Activated T-cell treated with anti-CD3 and anti-CD28 coated beads for 1 hour (primary cell): ENCODE measurements at places on chromosomes 7 and 10.

- no peak for DNase-seq
Observed at GRCh38 chr10:8910314-8910713, 855.8 kb downstream of the GATA3 start.

GRCh38 chr7:22653951-22654350 lies 73.0 kb upstream of the IL6 start:
- no peak for DNase-seq

- no peak for DNase-seq
Observed at GRCh38 chr7:23285657-23286646, 13.2 kb upstream of the MALSU1 start.

- no peak for DNase-seq
Observed at GRCh38 chr7:116952635-116953371, 498 bp upstream of the ST7 start.

DNA sequence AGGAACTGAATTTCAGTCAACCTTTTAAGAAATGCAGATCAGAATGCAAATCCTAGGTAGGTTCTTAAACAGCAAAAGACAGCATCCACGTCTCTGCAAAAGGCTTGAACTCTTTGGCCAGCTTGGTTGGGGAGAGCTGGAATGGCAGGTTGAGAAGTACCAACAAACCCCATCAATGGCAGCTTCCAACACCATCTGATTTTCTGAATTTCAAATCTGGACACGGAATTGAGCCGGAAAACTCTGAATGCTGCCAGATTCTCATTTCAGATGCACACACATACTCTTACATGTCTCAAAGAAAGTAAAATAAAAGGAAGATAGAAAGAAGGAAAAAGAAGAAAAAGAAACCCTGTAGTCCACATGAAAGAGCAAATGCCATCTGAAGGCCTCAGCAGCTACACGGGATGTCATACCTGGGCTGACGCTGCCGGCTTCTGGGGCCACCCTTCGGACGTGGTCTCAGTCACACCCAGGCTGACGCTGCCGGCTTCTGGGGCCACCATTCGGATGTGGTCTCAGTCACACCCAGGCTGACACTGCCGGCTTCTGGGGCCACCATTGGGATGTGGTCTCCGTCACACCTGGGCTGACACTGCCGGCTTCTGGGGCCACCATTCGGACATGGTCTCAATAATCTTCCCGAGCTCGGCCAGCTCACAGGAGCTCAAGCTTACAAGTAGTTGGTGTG lies 165.3 kb downstream of the PTPRN2 start:
- no peak for DNase-seq

DNA sequence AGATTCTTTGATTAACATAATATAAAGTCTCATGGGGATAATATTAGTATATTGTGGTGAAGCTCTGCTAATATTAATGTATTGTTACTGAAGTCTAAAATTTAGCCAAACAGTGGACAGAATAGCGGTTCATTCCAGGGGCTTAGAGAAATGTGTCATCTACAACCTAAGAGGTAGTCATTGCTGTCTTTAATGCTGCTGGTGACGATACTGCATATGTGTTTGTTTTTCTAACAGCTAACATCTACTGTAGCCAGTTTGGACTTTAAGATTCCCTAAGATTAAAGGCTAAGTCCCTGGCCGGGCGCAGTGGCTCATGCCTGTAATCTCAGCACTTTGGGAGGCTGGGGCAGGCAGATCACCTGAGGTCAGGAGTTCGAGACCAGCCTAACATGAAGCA lies 102.0 kb upstream of the SAMD8 start:
- no peak for DNase-seq

DNA sequence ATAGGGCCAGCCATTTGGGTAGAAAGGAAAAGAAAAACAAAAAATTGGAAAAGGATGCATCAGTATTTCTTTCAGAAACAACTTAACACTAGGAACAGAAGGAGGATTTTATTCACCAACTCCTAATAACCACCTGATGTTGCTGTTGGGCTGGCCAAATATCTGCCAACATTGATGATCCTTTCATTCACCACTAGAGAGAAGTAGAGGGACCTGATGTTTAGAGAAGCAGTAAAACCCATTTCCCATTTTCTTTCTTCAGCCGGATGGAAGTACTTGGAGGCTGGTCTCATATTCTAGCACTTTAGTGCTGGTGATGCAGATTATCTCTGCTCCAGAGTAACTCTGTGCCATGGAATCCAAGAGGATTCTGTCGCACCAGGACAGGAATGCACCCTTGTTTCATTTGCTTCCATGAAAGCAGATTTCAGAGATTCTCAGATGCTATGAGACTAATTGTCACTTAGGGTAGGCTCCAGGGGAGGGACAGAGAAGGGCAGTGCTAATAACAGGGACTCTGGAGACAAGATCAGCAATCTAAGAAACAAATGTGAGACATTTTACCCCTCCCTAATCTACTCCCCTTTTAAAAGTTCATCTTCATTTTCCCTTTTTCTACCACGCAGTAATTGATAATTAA lies 3.1 kb downstream of the KLLN start:
- DNase-seq = no peak

DNA sequence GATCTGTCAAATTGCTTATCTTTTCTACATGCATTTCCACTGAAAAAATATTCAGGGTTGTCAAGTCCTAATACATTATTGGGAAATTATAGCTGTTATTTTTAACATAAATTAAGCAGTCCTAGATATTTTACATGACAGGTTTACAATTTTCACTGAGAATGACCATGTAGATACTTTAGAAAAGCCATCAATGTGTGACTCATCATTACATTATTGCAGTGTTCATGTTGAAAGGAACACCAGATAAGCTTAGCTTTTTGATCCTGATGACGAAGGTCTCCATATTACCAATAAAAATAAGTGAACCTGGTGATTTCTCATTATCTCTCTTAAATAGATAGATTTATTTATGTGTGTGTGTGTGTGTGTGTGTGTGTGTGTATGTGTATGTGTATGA lies 529.5 kb upstream of the PCDH15 start:
- no peak for DNase-seq

DNA sequence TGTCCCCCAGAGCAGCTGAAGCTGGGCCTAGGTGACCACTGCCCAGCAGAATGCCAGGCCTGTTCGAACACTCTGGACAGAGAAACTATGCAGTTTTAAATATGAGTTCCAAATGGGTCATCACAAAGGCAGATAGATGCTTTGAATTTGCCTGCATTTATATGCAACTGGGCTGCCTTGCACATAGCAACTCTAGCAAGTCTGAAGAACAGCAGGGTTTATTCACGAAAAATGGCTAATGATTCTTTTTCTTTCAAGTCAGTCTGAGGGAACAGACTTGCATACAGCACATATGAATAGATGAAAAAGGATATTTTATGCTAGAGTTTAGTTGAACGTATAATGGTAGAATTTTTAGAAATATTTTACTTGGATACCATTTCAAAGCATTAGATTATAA lies 68.5 kb downstream of the SLC35B4 start:
- DNase-seq = no peak

DNA sequence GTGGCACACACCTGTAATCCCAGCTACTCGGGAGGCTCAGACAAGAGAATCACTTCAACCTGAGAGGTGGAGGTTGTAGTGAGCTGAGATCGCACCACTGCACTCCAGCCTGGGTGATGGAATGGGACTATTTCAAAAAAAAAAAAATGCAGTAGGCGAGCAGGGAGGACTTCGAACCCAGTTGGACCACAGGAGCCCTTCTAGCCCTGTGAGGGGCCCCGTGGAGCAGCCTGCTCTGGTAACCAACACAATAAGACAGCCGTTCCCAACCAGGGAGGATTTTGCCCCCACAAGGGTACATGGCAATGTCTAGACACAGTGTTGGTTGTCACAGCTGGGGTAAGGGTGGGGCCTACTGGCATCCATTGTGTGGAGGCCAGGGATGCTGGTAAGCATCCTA lies 63.9 kb upstream of the BTBD16 start:
- no peak for DNase-seq

- DNase-seq = no peak
Observed at GRCh38 chr10:80372675-80373074, 16.1 kb downstream of the DYDC2 start.

DNA sequence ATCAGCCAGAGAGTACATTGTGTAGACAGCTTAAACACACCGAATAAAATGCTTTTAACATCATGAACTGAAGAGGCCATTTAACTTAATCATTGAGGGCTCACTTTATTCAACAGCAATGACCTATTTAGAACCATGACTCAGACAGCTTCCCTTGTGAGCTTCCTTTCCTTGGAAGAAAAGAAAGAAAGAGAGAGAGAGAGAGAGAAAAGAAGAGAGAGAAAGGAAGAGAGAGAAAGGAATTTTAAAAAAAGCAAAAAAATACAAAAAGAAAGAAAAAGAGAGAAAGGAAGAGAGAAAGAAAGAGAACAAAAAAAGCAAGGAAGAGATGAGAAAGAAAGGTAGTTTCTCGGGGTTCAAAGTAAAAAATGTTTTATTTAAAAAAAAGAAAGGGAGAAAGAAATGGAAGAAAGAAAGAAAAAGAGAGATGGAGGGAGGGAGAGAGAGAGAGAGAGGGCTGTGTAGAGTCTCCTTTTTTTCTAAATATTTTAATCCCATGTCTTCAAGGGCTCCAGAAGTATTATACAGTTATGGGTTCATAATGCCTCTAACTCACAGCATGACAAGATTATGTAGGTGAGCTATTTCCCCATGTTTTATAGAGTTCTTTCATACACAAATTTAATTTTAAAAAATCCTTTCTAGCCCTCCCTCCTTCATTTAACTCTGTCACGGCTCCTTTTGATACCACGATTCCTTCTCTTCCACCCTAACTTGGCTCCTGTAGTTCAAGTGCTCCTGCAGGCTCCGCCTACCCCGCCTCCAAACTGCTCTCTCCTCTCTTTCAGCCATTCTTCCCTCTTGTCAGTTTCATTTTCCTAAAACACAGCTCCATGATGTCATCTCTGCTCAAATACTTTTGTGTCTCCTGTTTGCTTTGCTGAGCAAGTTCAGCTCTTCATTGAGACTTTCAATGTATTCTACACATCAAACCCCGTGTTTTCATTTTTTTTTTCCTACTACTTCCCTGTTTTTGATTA lies 85.5 kb downstream of the PRTFDC1 start:
- no peak for DNase-seq

- no peak for DNase-seq
Observed at GRCh38 chr10:131570716-131571307, 259.3 kb upstream of the TCERG1L start.

GRCh38 chr10:121975295-121976086 lies 474 bp upstream of the NSMCE4A start:
- DNase-seq = no peak

DNA sequence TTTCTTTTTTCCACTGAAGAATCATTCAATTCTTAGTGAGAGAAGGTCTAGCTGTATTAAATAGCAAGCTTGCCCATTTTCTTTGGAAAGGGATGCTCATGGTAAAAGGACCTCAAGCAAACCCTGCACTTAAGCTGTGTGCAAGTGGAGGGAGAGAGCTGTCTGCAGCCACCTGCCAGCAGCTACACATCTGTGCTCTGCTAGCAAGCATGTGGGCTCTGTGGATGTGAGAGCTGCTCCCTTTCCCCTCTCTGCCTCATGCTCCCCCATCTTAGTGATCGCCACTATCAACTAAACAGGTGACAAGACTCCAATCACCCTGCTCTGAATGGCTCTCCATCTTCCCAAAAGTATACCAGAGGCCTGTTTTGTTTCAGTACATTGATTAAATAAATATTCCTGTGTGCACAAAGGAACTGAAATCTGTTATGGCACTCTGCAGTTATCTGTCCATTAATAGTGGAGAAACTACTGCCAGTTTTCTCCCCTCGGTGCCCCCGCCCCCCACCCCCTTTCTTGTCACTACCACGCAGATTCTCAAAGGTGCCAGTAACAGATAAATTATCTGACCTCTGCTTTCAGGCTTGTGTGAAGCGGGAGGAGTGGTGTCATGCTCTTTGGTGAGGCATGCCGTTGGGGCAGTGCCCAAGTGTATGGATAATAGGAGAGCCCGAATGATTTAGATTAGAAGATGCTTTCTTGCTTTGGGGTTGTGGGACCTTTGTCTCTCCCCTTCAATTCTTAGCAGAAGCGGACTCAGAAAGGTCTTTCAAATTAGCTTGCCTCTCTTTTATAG lies 26.4 kb downstream of the AUTS2 start:
- DNase-seq = no peak

- no peak for DNase-seq
Observed at GRCh38 chr7:91165006-91165845, 99.0 kb upstream of the FZD1 start.

DNA sequence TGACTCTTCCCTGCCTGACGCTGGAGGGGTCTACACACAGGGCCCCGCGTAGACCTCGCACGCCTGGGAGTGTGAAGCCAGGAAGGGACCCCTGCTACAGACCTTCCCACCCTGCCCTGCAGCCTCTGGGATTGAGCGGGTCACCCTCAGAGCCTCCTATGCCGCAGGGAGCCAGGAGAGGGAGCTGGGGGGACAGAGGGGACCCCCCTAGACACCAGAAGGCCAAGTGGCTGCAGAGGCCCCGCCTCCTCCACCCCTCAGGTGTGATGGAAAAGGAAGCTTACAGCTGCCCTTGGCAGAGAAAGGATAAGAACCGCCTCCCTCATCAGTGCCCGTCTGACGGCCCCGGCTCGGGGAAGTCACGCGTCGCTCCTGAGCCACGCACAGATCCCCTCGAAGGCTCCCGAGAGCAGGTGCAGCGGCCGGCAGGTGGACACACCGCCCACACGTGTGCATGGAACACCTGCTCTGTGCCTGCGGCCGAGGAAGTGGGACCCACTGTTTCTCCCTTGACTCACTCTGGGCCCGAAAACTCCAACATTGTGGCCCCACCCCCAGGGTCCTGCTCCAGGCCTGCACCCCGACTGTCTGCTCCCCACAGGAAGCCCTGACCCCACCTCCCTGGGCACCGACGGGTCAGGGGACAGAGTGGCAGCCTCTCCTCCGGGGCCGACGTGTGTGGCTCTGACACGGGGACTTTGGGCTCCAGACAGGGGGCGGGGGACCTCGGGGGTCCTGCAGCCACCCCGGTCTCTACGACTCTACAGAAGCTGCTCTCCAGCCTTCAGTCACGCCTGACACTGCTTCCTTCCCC lies 73.3 kb downstream of the MICALL2 start:
- no peak for DNase-seq

DNA sequence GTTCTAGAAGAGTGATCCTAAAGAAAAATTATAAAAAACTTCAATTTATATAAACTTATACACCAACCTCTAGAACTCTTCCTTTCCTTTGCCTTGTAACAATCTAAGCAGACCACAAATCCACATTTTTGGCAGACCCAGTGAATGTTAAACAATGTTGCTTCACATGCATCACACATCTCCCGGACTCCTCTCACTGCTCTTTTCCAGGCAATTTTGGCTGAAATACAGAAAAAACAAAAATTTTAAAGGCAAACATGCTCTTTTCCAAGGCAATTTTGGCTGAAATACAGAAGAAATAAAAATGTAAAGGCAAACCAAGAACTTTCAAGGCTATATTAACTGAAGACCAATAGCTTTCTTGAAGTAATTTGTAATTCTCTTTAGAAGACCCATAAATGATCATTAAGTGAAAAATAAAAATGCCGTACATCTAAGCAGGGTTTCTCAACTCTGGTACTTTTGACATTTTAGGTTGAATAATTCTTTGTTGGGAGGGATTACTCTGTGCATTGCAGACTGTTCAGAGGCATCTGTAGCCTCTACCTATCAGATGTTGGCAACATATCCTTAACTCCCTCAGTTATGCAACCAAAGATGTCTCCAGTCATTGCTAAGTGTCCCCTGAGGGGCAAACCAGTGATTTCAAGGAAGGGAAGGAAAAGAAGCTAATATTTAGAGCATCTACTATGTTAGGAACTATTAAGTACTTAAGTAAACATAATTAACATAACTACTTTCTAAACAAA lies 64.4 kb downstream of the NRBF2 start:
- DNase-seq = no peak
